SHP77 (cell line): ENCODE measurements at places on chromosomes 7 and 10.

- DNase-seq: no peak
Measured at GRCh38 chr10:10044922-10045764, 972.5 kb upstream of the CELF2 start.

GRCh38 chr7:29896685-29897411 lies 90.5 kb downstream of the WIPF3 start:
- no peak for DNase-seq

DNA sequence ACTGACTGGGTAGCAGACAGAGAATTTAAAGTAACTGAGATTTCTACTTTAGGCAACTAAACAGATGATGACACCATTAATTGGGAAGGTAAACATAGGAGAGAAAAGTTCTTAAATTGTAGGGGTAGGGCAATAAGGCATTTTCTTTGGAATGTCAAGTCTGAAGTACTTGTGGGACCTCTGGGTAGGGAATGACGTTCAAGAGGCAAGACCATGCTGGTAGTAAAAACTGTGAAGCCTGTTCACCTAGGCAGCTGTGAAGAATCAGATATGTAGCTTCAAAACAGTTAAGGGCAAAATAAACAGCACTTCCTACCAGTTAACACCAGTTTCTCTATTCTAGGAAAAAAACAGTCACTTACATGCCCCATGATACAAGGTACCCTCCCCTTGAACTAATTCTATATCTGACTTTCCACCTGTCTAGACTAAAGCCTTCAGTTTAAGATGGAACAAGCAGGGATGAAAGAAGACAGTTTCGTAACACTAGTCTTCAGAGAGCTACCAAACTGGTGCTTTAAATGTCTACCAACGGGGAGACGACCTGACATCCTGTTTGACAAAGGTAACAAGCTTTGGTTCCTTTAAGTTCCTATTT lies 63.1 kb upstream of the KCNIP2 start:
- DNase-seq: no peak

- peak; percentile 85 for DNase-seq
Measured at GRCh38 chr10:5284311-5285057, 80.3 kb upstream of the UCN3 start.
